ENCODE measurements at places on chromosomes 7 and 10.

- no peak for DNase-seq
These were observed 735.9 kb downstream of the PCDH15 start for GRCh38 chr10:54065106-54065505.

DNA sequence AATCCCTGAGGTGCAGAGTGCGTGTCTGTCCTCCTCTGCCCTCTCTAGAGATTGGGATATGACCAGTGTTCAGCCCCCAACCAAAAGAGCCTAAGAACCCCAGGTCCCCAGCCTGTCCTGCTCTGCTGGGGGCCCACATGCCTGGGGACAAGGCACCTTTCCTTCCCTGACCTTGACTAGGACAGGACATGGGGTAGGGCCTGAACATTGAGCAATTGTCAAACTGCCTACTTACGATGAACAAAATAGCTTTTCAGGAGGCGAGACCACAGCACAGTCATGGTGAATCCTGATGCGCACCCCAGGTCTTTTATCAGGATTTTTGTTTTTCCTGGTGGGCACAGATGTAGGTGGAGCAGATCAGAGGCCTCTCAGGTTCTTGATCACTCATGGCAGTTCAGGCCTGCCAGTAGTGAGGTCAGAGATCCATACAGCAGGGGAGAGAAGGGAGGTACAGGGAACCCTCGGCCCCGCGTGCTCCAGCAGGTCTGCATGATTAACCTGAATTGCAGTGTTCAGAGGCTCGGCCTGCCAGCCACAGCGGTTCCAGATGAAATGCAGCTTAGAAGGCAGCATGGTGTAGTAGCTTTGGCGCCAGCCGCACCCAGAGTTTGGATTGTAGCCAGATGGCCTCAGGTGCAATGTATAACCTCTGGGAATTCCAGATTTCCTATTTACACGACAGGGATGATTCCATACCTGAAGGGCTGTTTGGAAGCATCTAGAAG, 191.3 kb downstream of the CUX1 start:
- peak; percentile 37 for DNase-seq

GRCh38 chr7:80848841-80849240, 70.0 kb downstream of the SEMA3C start:
- DNase-seq: peak; percentile 14

DNA sequence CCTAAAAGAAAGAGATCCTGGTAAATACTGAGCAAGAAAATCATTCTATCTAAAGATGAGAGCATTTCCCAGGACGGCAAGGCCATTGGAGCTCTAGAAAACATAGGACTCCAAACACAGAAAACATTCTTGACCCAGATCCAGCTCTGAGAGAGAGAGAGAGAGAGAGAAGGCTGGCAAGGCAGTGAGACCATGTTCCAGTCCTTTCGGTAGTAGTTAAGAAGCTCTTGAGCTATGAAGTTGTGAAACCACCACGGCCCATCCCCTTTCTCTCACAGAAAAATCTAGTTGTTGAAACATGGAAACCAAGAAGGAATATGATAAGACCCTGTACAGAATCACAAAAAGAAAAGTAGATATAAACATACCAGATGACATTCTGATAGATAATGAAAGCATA, 212.4 kb upstream of the NPSR1 start:
- DNase-seq: no peak

DNA sequence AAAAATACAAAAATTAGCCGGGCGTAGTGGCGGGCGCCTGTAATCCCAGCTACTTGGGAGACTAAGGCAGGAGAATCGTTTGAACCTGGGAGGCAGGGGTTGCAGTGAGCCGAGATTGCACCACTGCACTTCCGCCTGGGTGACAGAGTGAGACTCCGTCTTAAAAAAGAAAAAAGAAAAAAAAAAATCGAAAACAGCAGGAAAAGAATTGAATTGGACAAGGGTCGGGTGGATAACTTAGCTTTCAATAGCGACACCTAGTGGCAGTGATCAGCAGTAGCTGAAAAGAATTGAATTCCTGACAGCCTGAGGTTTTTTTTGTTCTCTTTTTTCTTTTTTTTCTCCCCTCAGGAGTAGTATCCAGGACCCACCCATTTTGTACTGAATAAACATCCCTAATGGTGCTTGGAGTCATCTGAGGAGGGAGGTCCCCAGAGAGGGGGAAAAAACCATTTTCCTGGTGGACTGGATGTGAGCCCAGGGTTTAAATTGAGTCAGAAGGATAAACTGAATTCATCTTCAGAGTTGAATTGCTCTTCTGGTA, 55.1 kb downstream of the CYCS start:
- peak; percentile 70 for DNase-seq

DNA sequence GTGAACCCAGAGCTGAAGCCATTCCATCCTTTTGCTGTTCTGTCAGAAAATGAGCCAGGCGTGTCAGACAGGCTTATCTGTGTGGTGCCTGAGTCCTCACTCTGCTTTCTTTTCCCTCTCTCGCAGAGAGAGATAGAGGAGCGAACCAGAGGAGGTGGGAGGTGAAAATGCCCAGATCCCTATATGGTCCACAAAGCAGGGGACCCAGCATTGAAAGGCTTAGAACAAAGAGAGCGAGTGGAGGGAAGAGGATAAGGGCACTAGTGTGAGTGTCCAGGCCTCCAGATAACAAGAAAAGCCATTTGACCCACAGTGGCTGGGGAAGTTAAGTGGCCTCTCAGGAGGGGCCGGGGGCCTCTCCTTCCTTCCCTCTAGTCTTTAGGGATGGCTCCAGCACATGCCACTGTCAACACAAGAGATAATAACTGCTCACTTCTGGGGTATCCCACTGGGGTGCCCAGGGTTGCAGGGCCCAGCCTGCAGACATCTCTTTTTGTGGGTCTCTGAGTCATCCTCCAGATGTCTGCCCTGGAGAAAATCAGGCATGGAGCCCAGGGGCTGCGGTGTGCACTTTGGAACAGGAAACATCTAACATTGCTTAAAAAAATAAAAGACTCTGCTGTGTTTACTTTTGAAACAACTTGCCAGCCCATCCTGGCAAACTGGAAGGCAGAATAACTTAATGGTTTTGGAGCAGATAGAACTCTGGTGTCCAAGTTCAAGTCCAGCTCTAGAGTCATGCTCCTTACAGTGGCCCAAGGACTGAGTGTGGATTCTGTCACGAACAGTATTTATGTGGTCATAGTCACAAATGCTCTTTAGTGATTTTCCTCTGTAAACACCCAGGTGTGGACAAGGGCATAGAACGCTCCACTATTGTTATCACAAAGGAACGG, 189.5 kb downstream of the CXCL12 start:
- no peak for DNase-seq

DNA sequence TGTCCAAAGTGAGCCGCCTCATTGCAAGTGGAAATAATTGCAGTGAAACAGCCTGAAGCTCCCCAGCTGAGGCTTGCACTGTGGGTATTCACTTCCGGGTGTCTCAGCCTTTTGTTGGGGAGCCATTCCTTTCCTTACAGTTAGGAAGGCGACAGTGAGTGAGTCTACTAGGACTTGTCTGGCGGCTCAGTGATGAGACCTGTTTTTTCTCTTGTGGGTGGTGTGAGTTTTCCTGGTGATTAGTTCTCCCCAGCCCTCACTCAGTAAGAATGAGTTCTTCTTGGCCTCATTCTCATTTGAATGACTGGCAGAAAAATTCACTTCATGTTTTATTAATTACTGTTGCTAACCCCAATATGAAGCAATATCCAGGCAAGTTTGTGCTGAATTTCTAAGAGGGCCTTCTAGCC, 2.6 kb downstream of the PGAM1 start:
- DNase-seq: no peak

DNA sequence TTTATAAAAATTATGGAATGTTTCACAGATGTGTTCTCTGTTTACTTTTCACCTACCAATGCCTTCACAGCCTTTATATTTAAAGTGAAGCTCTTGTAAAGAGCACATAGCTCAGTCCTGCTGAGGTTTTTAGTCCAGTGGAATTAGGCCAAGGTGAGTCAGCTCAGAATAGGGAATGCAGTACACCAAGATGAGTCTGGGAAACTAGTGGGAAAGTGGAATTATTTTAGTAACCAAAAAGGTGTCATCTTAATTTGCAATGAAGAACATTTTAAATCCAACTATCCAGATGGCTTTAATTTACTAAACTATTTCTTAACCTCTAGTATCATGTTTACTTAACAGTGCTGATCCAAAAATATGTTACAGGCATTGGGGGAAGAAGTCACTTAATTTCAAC, 236.3 kb upstream of the CTBP2 start:
- DNase-seq: no peak

DNA sequence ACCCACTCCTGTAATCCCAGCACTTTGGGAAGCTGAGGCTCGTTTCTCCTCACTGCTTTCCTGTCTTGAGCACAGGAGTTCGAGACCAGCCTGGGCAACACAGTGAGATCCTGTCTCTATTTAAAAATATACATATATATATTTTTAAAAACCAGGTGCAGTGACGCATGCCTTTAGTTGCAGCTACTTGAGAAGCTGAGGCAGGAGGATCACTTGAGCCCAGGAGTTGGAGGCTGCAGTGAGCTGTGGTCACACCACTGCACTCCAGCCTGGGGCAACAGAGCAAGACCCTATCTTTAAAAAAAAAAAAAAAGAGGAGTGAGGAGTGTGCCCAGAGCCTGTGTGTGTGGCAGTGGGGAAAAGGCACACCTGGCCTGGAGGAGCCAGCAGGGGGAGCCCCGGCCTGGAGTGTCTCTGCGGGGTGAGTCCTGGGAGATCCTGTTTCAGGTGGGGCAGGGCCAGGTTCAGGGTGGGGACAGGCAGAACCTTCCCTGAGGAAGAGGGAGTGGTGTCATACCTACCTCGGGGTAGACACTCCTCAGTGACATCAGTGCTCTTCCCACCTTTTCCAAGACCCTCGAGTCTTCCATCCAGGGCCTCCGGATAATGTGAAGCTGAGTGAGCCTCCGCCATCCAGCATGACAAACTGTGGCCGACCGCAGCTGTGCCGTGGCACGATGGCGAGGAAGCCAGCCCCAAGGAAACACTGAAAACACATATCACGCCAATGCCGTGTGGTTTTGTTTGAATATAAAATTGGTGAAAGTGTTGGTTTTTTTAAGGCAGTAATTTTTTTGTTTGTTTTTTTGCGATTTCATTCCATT, 9.0 kb upstream of the ARPC1B start:
- peak; percentile 48 for DNase-seq

Data from HAP-1 (cell line).